Activated naive CD8-positive, alpha-beta T cell treated with anti-CD3 and anti-CD28 coated beads, Interleukin-2, amount 50 U/mL, for 24 hours (primary cell): ENCODE measurements at places on chromosomes 3 and 15.

DNA sequence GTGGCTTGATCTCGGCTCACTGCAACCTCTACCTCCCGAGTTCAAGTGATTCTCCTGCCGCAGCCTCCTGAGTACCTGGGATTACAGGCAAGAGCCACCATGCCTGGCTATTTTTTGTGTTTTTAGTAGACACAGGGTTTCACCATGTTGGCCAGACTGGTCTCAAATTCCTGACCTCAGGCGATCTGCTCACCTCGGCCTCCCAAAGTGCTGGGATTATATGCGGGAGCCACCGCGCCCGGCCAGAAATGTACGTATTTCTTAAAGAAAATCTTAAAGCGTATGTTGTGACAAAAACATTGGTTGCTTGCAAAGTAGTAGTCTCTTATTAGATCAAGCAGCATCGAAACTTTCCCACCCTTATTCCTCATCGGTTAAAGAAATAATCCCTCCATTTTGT is 748.9 kb upstream of the NR2F2 start:
- no peak for DNase-seq

- no peak for DNase-seq
Measured at GRCh38 chr15:100043692-100044091, 298.1 kb downstream of the ADAMTS17 start.

- no peak for DNase-seq
Measured at GRCh38 chr15:68379759-68380290, 52.1 kb downstream of the ITGA11 start.

DNA sequence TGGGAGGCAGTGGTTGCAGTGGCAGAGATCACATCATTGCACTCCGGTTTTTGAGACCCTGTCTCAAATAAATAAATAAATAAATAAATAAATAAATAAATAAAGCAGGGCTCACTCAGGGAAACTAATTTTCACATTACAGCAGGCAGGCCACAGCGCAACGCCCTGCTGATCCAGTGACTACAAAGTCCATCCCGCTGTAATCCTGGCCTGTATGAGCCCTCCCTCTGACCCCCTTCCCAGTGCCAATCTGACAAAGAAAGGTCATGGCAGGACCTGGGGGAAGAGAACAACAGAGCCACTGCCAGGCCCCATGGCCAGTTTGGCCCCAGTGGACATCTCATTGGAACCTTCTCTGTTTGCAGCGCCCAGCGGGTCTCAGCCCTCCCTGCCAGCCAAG is 9.3 kb downstream of the SH3BP5 start:
- no peak for DNase-seq

GRCh38 chr3:25151903-25152295 is 276.2 kb upstream of the RARB start:
- DNase-seq, result no peak

- DNase-seq, result no peak
Measured at GRCh38 chr15:69758291-69758771, 305.7 kb downstream of the RPLP1 start.

DNA sequence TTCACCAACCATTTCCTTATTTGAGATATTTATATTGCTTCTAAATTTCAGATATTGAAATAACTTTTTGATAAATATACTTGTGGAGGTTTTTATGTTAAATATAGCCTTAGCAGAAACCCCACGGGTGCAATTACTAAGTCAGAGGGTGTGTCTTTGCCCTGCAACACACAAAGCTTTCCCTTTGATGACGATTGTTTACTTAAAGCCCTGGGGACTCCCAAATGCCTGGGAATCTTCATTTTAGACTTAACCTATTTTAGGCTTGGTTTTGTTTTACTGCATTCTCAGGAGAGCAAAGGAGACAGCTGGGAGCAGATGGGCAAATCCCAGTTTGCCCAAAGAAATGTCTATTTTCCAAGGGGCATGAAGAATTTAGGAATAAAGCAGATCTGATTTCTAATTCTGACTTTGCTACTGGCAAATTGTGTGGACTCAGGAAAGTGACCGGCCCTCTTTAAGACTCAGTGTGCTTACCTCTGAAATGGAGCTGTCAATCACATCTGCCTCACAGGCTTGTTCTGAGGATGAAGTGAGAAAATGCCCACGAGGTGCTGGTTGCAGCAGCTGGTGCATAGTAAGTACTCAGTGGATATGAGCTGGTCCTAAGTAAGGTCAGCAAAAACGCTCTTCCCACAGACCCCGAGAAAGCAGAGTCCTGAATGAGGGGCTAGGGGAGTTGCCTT is 49.3 kb upstream of the CA12 start:
- no peak for DNase-seq
